ENCODE measurements at places on chromosomes 7 and 10.

DNA sequence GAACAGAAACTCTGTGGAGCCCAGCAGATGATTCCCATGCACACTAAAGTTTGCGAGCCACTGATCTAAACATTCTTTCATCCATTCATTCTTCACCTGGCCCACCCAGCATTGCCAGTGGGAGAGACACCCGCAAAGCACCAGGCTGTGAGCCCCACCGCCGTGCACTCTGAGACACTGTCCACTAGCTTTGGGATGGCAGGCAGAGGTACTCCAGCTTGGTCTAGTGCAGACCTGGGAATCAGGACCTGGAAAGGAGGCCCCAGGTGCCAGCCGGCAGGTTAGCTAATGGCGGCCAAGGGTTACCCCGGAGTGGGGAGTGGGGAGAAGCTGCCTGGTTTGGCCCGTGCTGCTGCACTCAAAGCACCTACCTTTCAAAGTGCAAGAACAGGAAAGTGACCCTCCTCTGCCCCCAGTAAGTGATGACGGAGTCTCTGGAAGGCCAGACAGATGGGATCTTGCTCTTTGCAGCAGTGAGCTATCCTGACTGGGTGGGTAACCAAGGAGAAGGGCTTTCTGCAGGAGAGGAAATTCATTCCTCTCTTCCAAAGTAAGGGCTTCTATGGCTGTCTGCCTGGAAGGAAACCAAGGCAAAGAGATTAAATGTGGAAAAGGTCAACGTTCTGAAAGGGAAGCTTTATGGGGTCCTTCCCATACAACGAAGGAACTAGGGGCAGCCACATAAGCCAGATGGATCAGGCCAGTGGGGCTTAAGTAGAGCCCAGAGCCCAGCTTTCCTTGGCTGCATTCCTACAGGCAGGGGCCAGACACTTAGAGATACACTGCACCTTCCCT, 74.2 kb upstream of the LRRC4 start:
- DNase-seq = no peak

DNA sequence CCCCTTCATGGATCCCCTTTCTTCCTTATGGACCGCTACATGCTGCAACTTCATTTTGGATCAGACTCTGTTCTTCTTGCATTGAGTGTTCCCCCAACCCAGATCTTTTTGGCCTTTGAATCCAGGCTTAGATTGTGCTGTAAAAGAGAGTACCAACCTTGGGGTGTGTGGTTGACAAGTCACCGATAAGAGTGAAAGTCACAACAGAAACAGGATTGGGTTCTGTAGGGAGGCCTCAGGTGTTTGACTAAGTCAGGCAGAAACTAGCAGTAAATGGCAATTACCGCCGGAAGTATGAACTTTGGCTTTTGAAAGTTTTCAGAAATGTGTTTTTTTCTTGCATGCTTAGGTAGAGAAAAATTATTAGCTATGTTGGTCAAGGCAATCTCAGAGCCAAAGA, 89.3 kb downstream of the TMEM106B start:
- no peak for DNase-seq

GRCh38 chr7:118590107-118590506, 365.6 kb downstream of the ANKRD7 start:
- no peak for DNase-seq

GRCh38 chr10:86666538-86666937, 1.8 kb upstream of the LDB3 start:
- no peak for DNase-seq

DNA sequence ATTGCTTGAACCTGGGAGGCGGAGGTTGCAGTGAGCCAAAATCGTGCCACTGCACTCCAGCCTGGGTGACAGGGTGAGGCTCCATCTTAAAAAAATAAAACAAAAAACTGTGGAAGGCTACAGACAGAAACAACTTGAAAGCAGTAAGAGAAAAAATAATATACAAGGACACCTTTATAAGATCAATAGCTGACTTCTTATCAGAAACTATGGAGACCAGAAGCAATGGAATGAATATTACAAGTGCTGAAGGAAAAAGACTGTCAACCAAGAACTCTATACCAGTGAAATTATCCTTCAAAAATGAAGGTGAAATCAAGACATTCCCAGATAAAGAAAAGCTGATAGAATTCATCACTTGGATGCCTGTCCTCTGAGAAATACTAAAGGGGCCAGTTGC, 49.0 kb downstream of the RBAK start:
- DNase-seq = no peak

- DNase-seq = no peak
Observed at GRCh38 chr7:41219276-41219675, 483.6 kb downstream of the INHBA start.

GRCh38 chr7:84204655-84205054, 10.1 kb upstream of the SEMA3A start:
- DNase-seq = no peak

- DNase-seq = no peak
Observed at GRCh38 chr7:16202303-16202702, 219.0 kb downstream of the CRPPA start.

DNA sequence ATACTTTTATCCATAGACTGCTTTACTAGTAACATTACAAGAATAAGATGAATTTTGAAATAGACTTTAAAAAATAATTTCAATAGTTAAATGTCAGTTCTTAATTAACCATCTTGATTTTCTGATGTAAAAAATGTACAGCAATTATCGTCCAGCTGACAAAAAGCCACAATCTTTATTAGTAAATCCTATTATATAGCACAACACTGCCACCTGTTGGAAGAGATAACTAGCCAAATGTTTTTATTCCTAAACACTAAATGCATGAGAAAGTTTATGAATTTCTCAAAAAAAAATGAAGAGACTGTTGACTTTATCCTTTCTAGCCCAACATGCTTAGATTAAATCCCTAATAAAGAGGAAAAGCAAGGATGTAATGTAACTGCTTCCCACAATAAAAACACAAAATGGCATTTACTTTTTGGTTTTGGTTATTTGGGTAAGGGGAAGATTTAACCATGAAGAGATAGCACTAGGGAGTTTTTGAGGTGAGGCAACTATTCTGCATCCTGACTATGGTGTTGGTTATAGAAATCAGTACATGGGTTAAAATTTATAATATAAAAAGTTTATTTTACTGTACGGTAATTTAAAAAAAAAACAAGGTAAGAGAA, 8.0 kb downstream of the COA1 start:
- no peak for DNase-seq

DNA sequence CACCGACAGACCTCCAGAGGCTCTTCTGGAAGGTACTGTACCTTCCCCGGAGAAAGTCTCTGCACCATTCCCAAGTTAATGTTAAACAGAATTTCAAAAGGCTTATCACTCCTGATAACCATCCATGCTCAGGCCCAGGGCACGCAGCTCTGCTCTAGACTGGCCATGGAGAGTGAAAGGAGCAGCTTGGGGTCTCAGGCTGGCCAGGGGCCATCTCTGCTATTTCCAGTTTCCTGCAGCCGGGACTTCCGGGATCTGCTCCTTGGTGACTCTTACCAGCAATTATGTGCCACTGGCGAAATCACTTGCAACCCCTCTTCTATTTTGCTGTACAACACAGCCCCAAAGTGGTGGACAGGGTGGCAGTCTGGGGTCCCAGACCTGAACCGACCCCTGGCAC, 6.0 kb downstream of the CLDN15 start:
- no peak for DNase-seq

GRCh38 chr7:15889507-15889906, 203.0 kb upstream of the MEOX2 start:
- no peak for DNase-seq

GRCh38 chr10:98320486-98321185, 52.6 kb upstream of the LOXL4 start:
- DNase-seq = no peak

DNA sequence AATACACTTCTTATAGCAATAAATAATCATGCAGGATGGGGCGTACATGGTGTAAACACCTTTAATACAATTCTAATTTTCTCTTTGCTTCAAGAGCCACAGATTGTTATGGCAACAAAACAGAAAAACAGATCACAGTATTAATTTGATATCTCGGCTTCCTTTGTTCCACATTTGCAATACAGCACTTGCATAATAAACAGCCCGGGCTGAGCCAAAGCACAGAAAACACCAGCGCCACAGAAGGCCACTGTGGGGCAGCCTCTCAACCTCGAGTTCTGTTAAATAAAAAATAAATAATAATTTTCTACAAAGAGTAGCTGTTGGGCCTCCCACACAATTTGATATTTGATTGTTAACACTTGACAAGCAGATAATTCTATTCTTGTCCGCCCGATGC, 255.9 kb downstream of the USP6NL start:
- DNase-seq = no peak

DNA sequence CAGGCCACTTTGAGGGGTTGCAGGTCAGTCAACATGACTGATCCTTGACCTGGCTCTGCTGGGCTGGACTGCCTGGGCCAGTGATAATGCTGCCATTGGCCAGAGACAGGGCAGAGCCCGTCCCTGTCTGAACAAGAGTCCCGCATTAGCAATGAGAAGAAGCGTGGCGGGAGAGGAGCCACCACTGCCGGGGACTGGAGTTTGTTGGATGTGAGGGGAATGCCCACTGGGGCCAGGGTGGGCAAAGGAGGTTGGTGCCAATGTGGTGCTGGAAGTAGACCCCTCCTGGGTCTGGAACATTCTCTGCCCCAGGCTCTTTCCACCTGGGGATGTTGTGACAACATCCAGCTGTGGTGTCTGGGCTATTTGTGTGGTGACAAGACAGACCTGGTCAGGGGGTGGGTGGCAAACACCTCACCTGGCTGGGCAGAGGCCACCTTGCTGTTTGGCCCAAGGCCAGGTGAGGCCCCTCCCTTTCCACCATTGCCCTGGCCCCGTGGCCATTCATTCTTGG, 7.6 kb downstream of the SAP25 start:
- DNase-seq = no peak

GRCh38 chr10:78747401-78748234, 321.1 kb upstream of the ZMIZ1 start:
- no peak for DNase-seq

- DNase-seq = no peak
Observed at GRCh38 chr10:86607674-86608073, 46.7 kb upstream of the OPN4 start.

DNA sequence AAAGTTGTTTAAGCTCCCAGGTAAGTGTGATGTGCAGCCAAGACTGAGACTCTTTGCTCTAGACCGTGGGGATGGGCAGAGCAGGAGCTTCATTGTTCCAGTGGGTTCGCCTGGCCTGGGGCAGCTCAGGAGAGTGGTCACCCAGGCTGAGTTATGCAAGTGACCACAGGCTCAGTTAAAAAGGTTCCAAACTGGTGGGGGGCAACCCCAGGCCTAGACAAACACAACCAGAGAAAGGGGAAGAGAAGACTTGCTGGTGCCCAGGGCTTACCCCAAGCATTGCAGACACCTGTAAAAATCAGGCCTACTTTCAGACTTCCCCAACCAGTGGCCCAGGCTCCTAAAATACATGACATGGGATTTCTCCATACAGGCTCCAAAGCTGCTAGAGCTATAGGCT, 21.6 kb downstream of the CREB3L2 start:
- no peak for DNase-seq

DNA sequence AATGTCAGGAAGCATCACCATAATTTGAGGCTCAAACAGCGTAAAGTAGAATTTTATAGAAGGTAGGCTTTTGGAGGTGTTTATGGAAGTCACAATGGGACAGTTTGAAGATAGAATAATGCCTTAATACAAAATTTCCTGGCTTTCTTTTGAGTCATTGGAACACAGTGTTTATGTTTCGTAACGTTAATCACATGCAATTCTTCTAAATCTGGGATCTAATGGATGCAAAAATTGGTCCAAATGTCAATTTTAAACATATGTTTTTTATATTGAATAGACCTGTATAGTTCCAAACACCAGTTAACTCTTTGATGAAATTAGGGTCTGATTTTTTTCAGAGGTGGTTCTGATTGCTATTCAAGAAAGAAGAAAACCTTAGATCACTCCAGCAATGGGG, 86.5 kb upstream of the HPS1 start:
- no peak for DNase-seq

DNA sequence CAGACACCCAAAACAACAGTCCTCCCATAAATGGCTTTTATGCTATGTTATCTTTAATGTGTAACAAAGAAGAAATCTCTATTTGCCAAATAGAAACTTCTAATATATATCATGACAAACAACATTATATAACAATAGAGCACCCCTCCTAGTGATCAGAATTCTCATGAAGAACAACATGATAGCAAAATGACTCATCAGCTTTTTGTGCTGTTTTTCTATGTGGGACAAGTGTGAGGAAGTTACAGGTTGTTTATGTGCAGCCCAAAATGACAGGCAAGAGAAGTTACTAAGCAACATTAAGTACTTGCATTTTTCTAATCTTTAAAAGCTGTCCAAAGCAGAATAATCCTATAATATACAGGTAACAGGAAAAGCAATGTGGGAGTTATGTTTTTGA, 7.7 kb downstream of the DGKB start:
- DNase-seq = no peak

- DNase-seq = peak; percentile 23
Observed at GRCh38 chr7:99579956-99580777, 17.9 kb upstream of the TMEM225B start.
